ENCODE measurements at places on chromosomes 5 and 9.

DNA sequence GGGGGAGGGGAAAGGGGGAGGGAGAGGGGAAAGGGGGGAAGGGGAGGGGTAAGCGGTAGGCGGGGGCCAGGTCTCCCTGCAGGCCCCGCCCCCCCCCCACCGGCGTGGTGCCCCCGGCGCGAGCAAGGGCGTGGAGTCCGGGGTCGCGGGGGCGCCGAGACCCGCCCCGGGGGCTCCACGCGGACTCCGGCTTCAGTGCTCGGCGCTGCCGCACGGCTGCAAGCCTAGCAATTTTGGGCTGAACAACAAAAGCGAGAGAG, 10.8 kb downstream of the C9orf50 start:
- no peak for DNase-seq

DNA sequence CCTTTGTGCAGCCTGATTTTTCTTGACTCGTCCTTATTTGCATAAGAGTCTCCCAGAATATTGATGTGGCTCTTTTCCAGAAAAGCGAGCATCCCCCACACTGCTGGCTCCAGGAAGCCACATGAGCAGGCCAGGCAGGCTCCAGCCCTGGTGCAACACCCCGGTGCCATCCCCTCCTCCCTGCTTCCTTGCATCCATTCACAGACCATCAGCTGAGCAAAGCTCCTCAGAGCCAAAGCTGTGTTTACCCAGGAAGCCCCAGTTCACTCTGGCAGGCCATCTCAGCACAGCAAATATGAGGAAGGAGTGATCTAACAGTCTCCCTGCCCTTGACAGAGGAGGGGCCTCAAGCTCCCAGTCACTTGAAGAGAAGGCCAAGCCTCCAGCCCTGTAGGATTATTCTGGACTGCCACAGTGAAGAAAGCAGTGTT, 34.4 kb downstream of the INSYN2B start:
- peak; percentile 87 for DNase-seq

DNA sequence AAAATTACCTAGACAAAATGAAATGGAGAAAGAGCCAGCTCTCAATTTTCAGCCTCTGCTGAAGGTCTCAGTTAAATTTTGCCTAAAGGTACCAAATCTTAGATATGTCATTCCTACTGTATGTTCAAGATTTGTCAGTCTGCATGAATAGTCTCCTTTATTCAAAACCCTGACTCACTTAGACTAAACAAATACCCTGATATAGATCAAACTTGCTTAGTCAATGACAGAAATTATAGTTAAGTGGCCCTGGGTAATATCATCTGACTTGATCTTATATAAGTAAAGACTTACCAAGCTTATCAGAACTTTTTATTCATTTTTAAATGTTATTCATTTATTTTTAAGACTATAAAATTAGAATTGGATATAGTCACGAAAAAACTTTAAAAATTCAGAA, 12.2 kb downstream of the MEGF9 start:
- DNase-seq = peak; percentile 75

DNA sequence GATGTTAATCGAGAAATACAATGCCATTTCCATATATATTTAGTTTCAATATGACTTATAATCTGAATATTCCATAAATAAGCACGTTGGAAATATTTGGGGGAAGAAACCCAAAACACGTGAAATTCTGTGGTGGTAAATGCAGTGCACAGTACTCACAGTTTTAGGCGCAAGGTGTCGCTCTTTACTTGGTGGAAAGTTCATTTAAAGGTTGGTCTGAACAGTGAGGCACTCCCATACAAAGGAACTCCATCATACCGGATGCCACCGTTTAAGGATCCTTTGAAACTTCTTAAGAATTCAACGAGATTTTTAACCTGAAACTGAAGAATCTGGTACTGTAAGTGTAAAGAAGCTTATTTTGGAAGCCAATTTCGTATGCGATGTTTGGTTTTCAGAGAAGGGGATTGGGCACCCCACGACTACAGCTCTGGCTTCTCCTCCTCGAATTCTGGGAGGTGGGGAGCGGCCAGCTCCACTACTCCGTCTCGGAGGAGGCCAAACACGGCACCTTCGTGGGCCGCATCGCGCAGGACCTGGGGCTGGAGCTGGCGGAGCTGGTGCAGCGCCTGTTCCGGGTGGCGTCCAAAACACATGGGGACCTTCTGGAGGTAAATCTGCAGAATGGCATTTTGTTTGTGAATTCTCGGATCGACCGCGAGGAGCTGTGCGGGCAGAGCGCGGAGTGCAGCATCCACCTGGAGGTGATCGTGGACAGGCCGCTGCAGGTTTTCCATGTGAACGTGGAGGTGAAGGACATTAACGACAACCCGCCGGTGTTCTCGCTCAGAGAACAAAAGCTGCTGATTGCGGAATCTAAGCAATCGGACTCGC, at the start of gene PCDHA11:
TSS of gene PCDHA11 (plus strand) at position 237 of the 834 bp plus-strand sequence. CDS start at position 384, 147 bp downstream.
- peak; percentile 63 for DNase-seq

GRCh38 chr5:6496636-6497035, 48.0 kb downstream of the UBE2QL1 start:
- no peak for DNase-seq

GRCh38 chr9:68970151-68970550, 43.8 kb downstream of the PRKACG start:
- no peak for DNase-seq

DNA sequence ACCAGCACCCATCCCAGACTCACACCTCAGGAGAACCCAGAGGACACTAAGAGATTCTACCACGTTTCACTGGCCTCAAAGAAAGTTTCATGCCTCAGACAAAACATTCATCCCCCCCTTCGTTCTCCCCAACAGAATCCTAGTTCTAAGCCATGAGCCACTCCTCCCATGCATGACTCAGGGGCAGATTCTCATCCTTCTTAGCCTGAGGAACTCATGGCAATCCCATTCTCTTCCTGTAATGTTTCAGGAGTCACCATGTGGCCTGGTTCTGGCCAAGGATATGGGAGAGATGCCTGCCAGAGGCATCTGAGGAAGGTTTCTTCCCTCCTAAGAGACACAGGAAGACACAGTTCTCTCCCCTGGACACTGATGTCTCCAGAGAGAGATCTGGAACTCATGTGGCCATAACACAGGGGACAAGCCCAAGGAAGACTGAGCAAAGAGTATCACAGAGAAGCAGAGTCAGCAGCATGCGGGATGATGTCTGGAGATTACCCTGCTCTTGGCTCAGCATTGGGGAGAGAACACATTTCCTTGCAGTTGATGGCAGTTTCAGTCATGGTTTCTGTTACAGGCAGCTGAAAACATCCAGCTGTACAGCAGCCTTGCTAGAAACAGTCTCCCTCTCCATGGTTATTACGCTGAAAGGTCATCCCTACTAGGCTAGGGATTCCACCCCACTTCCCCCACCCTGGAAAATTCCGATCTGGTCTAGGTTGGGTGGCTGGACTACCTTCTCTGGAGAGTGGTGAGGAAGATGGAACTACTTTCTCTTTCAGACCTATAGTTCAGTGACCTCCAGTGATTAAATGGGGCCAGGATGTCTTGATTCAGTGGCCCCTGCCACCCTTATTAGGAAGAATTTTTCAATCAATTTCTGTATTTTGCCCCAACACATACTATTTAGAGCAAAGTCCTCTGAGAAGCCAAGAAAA, 115.4 kb downstream of the ZNF608 start:
- peak; percentile 82 for DNase-seq

DNA sequence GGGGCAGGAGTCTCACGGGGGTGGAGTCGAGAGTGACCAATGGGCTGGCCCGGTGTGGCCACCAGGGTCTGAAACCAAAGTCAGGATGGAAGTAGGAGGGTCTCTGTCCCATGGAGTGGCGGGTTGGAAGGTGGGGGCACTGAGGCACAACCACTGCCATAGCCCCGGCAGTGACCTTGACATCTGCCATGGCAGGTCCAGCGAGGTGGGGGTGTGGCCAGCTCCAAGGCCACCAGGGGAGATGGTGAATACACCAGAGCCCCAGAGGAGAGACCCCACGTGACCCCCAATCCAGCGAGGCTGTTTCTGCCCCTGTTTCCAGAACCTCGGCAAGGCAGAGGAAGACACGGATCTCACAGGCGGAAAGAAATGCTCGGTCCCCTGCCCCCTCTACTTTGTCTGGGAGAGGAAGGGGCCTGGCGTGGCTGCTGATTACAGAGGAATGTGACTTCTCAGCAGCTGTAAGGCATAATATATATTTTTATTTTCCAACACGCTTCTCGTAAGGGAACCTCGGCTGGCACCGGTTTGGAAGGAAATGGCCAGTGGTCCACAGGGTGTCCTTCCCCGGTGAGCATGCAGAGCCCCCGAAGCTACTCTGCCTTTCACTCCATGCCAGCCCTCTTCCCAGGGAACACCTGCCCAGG, 105.7 kb upstream of the SARDH start:
- DNase-seq = no peak

- DNase-seq = no peak
Observed at GRCh38 chr5:168916266-168916665, 337.1 kb upstream of the PANK3 start.

DNA sequence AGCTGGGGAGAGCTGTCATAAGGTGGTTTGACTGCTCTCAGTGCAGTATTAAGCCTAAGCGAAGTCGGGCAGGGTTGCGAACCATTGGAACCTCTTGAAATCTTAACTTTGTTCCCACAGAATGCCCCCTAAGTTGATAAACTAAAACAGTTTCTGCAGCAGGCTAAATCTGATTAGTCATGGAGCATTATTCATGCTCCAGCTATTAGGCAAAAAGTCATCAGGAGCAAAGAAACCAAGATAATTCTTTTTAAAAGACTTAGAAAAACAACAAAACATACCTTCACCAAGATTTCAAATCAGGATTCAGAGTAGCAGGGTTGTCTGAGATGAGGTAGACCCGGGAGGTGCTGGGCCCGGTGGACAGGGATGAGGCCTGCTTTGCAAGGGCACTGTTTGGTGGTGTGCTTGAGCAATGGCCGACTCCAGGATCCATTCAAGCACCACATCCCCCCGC, 69.9 kb upstream of the PLPP1 start:
- peak; percentile 89 for DNase-seq

DNA sequence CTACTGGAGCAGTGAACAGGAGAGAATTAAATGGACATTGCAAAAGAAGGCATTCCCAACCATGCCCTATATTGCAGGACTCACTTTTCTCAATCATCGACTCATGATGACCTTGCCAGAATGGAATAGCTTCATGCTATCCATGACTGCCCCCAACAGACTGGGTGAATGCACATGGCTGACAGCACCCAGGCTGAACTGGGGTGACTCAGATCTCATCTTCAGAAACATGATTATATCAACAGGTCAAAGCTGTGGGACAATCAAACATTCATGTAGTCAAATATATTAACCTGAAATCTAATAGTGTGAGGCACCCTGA, 34.7 kb upstream of the MIER3 start:
- DNase-seq = peak; percentile 42

- DNase-seq = peak; percentile 36
Observed at GRCh38 chr5:13553896-13554295, 390.6 kb downstream of the DNAH5 start.

- no peak for DNase-seq
Observed at GRCh38 chr5:5423586-5423985, 1.1 kb downstream of the ICE1 start.

DNA sequence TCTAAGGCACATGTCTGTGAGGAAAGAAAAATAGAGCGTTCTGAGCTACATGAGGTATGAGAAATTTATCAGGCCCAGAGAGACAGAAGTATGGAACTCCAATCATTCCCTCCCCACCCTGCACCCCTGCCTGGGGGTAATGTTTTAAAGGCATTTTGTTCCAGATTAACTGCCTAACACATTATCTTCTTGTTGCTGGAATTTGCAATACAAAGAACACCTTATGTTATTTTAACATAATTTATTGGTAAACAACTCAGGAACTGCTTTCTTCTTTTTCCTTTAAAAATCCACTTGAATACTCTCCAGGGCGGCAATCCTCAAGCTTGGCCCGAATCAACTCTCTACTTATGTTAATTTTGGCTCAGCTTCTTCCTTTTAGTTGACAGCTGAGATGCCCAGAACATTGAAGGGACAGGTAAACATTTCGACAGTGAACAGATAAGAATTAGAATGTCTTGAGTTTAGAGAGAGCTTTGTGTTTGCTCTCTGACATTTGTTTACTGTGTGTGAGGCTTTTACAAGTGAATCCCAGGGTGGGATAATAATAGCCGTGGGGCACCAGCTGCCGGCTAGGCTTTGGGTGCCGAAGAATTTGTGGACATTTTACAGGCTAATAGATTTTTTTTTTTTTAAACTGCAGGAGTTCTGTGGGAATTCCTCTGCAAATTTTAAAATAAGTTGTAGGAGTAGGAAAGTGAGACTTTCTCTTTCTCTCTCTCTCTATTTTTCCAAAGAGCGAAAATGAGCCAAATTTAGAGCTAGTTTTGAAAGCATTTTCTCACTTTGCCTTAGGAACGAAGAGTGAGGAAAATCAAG, 96.4 kb upstream of the TAF11L2 start:
- DNase-seq = peak; percentile 34

GRCh38 chr9:124013309-124014210, 2.0 kb downstream of the LHX2 start:
- no peak for DNase-seq

- DNase-seq = peak; percentile 85
Observed at GRCh38 chr5:96243862-96244261, 189.2 kb downstream of the PCSK1 start.

- no peak for DNase-seq
Observed at GRCh38 chr9:37989701-37990100, 79.3 kb downstream of the SHB start.

DNA sequence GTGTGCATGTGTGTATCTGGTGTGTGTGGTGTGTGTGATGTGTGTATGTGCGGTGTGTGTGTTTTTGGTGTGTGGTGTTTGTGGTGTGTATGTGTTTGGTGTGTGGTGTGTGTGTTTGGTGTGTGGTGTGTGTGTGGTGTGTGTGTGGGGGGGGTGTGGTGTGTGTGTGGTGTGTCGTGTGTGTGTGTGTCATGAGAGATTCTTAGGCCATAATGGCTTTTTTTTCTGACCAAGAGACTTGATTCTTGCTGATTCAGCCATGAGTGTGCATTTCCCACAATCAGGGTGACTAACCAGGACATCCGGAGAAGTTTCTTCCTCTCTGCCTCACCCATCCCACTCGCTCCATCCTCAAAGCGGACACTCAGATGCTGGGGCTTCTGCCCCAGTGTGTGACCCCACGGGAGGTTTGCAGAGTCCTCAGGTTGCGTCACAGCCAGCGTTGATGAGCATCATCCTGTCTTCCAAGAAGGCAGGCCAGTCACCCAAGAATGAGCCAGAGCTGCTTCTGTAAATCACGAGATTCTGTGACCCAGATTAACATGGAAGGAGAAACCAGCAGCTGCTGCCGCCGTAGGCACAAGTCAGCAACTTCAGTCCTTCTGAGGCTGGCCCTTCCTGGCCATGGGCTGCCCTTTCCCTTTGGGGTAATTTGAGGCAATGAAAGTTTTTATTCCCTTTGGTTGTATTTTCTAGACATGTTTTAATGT, 12.5 kb upstream of the CTSL start:
- DNase-seq = peak; percentile 99

- DNase-seq = no peak
Observed at GRCh38 chr5:13595978-13596377, 348.5 kb downstream of the DNAH5 start.

- no peak for DNase-seq
Observed at GRCh38 chr9:133945977-133946753, 46.0 kb downstream of the VAV2 start.

GRCh38 chr5:33688526-33688925, 203.3 kb downstream of the ADAMTS12 start:
- DNase-seq = peak; percentile 60

All from M059J (cell line).